ENCODE measurements at places on chromosomes 4 and X.

DNA sequence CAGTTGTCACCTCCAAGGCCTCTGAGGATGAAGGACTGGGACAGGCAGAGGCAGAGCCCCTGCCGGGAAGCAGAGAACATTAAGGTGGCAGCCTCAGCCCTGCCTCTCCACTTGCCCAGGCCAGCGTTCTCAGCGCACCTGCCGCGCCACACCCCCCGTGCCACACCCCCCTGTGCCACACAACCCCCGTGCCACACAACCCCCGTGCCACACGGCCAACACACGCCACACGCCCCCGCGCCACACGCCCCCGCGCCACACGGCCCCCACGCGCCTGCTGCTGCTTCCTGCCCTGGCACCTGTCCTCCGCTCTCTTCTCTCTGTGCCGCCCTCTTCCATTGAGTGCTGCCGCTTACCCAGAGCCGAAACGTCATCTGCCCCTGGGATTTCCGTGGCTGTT lies 58.0 kb upstream of the ZFP42 start:
- no peak for DNase-seq

GRCh38 chr4:165378745-165379677 lies at the start of gene CPE:
Gene CPE (plus strand): TSS chr4:165379008. CDS start chr4:165379222, 214 bp downstream.
- DNase-seq = no peak

DNA sequence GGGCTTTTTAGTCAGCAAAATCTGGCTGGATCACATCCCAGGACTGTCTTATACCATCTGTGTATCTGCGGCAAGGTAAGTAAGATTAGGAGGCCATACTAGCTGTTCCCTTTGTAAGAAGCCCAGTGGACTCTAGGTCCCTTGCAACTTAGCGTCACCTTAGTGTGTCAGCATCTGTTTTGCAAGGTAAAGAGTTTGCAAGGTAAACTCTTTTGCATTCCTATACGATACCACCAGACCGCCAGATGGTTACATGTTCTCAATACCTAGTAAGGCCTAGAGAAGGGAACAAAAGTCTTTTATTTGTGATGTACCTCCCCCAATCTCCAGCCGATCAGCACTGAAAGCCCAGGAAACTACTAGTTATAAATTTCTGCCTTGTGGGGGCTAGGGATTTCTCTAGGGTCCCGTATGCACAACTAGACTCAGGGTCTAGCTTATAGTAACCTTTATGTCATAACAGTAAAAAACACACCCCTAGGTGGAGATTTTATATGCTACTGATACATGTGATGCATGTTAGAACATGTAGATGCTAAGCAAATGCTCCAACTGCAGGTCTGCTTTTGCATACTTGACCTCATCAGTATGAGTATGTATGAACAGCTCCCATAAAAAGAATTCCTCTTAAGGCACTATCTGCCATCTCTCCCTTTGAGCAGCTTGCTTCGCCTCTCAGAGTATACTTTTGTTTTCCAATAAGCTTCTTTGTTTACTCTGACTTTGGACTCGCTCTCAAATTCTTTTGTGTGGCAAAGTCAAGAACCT lies 78.4 kb downstream of the KCNIP4 start:
- no peak for DNase-seq

- DNase-seq = peak; percentile 3
Measured at GRCh38 chr4:12679217-12679616, 804.9 kb downstream of the RAB28 start.

GRCh38 chrX:115595049-115595448 lies 34.1 kb downstream of the PLS3 start:
- DNase-seq = no peak
